ENCODE measurements at places on chromosomes 2 and 18.

DNA sequence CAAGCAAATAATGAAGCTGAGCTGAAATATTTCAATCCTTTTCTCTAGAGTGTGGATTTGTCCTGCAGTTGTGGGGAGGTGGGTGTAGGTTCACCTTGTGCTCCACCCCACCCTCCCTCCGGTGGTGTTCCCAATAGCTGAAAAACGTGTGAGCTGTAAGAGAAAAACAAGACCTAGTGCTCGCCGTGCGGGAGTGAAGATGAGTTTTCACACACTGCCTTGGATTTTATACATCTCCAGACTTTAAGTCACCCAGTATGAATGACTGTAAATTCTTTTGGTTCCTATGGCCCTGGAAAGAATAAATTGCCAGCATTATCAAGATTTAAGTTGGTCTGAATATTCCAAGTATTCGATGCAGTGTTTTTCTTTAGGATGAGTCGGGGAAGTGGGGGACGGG, 1.9 kb upstream of the SOX11 start:
- DNase-seq: no peak

DNA sequence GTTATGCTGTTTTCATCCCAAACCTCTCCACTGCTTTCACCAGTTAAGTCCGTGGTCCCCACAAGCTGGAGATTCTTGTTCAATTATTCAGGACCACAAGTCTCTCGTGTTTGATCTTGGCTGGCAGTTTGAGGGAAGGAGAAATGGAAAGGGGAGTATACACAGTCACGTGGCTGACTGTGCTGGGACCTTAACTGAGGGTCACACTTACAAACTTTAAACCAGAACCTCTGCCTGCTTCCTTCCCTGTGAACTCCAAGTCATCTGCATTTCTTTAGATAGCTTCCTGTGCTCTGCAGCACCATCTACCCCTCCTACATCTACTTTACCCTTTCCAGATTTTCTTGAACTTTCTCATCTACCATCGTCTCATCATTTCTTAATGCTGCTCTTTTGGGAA, 91.7 kb downstream of the ARHGEF4 start:
- DNase-seq: no peak

GRCh38 chr2:181393472-181393871, 63.7 kb upstream of the ITGA4 start:
- DNase-seq: peak; percentile 62

- DNase-seq: no peak
Observed at GRCh38 chr2:45024600-45025291, 15.5 kb upstream of the SIX2 start.

DNA sequence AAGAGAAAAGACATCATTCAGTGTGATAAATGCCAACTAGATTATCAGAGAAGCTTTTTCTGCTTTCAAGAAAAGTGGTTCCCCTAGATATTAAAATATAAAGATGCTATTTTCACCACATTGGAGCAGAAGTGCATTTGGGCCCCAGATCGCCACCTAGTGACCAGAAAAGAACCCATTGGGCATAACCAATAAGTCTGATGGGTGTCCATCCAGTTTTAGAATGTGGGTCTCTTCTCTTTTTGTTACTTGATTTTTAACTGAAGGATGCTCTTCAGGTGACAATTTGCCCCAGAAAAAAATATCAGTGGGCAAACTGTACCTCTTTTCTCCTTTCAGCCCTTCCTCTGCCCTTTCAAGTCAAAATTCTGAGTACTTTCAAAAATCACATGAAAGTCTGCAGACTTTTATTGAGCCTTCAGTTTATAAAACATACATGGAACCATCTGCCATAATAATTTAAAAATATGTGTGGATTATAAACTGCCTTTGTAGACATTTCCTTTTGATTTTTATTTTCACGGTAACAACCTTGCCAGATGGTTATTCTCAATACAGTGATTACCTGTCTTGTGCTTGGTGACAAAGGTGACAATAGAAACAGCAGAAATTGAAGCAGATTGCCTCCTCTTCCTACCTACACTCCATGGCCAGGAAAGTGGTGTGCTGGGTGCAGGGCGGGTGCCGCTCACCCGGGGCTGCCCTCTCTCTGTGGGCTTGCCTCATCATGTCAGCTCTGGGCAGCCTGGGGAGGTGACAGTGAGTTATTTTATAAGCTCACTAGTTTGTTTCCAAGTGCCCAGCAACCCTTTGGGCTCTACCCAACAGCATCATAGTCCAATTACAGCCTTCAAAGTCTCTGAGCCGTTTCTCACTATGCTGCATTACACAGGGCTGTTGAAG, 124.5 kb downstream of the DCDC2C start:
- DNase-seq: no peak
